ENCODE measurements at places on chromosomes 3 and 15. TPM values are rescaled to one million over a fixed set of nuclear protein-coding genes. Genes with fewer than 3 reads are reported as not detected.

GXYLT2 gene
- 4.2 TPM for total RNA-seq

UTS2B gene
- 0.33 TPM for total RNA-seq

CADPS gene
- total RNA-seq: not detected

MKRN3 gene
- not detected for total RNA-seq

UROC1 gene
- not detected for total RNA-seq

TRAIP gene
- total RNA-seq: 6.6 TPM

LMAN1L gene
- total RNA-seq: not detected

DNA sequence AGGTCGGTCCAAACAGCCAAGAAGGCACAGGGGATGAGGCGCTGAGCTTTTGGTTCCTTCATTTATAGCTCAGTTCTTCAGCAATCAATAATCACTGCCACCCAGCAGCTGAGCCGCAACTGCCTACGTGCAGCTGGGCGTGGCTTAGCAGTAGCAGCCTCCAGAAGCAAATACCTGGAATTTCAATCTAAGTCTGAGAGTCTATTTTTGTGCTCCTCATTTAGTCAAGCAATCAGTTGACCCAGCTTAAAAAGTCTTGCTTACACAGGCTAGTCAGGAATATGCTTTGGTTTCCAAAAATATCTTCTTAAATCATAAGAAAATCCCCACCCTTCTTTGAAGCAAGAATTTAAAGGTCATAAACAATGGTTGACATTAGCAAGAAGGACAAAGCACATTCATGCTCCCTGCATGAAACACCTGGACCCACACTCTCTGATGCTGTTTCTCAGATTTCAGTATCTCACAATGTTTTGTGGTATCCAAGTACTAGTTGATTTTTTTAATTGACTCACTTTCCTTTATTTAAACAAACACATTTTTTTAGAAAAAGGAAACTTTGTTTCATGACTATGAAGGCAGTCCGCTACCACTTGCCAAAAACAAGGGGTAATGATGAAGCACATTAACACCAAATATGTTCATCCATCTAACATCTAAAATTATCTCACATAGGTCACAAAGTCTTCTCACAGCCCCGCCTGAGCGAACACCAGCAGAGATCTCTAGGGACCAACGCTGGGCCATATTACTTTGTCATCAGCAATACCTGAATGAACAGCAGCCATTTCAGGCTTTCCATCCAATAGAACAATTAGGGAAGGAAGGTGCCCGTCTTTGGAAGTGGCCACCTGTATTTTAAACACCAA is 106.1 kb downstream of the OXNAD1 start:
- H3K27ac ChIP-seq: no peak overlapping the region
- H3K4me3 ChIP-seq: no peak overlapping the region
- H3K27me3 ChIP-seq: no peaks in the 10 kb centered on the region
- peaks cover 21% of the 10 kb centered on the region for H3K4me1 ChIP-seq
- H3K36me3 ChIP-seq: peaks cover 40% of the 10 kb centered on the region
- no peak for DNase-seq

- H3K4me3 ChIP-seq: no peak overlapping the region
- DNase-seq: peak; percentile 41
- peaks cover 86% of the 10 kb centered on the region for H3K4me1 ChIP-seq
- peaks cover 2% of the 10 kb centered on the region for H3K27me3 ChIP-seq
- peak overlapping the region; percentile 65 for H3K27ac ChIP-seq
These were observed 68.0 kb downstream of the FBN1 start for GRCh38 chr15:48577469-48577868.

GRCh38 chr3:34073111-34073510 is 274.7 kb downstream of the PDCD6IP start:
- no peak overlapping the region for H3K4me3 ChIP-seq
- DNase-seq: no peak
- no peaks in the 10 kb centered on the region for H3K36me3 ChIP-seq
- H3K27me3 ChIP-seq: peaks cover 2% of the 10 kb centered on the region
- H3K27ac ChIP-seq: no peak overlapping the region

DNA sequence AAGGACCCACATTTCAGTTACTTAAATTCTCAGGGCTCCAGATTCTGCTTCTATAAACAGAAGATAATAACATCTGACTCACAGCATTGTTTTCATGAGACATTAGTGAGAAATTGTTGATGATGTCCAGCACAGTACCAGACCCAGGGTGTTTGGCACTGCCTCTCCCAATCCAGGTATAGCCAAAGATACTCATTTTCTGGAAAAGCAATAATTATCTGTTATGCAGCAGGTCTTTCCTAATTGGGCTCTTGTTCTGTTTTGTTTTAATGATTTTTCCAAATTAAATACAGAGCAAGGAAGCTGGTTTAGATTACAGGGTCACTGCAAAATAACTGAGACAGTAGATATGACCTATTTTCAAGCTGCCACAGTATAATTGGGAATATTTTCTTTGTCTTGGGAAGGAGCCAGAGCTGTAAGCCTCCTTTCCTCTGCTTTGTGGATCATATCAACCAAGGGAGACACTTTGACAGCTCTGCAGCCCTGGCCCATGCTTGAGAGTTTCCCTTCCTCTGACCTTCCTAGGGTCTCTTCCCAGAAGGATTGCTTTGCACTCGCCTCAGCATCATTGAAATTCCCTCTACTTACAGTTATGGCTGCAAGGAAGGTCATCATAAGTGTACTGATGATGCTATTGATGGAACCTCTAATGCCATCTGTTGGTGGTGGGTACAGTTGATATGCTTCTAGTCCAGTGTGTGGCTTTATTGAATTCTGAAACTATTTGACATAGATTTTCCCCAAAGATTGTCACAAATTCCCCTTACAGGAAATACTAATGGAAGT is 522.4 kb upstream of the ADAMTS9 start:
- no peaks in the 10 kb centered on the region for H3K27me3 ChIP-seq
- DNase-seq: no peak
- no peak overlapping the region for H3K27ac ChIP-seq
- no peaks in the 10 kb centered on the region for H3K4me1 ChIP-seq
- H3K36me3 ChIP-seq: no peaks in the 10 kb centered on the region

DNA sequence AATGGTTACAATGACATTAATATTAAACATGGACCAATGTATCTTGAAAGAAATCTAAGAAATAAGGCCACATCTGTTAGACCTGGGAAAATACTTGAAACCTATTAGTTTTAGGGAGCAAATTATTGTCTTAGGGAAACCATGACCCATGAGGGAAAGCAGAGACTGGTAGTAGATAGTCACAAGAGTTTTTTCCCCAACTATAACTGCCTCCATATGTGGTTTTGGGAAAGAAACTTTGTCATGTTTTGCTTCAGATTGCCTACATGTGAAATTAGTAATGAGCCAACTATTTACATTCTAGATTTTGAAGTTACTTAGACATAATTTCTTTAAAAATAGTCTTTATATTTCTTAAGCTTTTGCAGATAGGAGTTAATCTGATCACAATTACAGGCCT is 474.9 kb downstream of the ROBO2 start:
- H3K4me1 ChIP-seq: peaks cover 5% of the 10 kb centered on the region
- no peak overlapping the region for H3K4me3 ChIP-seq
- DNase-seq: no peak
- 0 out of 2 replicates have a peak, but pooled peaks cover 2% of the 10 kb centered on the region for H3K36me3 ChIP-seq

GRCh38 chr3:156673732-156674045 is 701 bp upstream of the TIPARP start:
- H3K36me3 ChIP-seq: peaks cover 34% of the 10 kb centered on the region
- H3K27ac ChIP-seq: peak overlapping the region; percentile 94
- no peak for DNase-seq
- H3K4me1 ChIP-seq: peaks cover 44% of the 10 kb centered on the region

DNA sequence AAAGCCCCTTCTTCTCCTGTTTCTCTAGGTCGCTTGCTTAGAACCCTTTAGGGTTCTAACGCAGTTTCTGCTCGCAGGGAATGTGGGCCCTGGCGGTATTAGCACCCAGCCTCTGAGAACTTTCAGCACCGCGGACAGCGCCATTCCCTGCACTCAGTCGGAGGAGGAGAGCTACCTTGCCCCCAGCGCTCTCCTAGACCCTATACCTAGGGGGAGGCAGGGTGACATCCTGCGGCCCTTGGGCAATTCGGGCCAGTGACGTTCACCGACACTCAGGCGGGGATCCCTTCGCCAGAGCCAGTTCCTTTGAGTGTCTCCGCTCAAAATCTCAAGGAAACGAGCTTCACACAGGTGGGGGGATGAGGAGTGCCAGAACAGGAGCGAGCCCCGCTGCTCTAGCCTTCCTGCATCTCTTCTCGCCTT is 1.3 kb downstream of the SLC7A14 start:
- peaks cover 11% of the 10 kb centered on the region for H3K4me1 ChIP-seq
- H3K27ac ChIP-seq: no peak overlapping the region

DNA sequence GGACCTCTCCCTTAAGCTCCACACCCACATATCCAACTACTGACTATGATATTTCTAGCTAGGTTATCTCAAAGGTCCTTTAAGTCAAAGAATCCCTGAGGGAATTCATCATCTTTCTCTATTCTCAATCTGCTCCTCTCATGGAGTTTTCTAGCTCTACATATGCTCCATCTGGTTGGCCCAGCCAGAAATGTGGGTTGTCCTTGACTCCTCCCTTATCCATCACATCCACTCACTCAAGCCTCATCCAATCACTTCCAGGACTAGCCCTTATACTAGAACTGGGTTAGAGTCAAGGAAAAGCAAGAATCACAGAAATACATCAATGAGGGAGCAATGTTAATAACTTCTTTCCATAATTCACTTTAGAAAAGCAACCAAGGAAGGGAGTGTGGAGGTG is 45.4 kb downstream of the ZNF106 start:
- peaks cover 51% of the 10 kb centered on the region for H3K36me3 ChIP-seq
- no peaks in the 10 kb centered on the region for H3K27me3 ChIP-seq
- no peak overlapping the region for H3K27ac ChIP-seq

DNA sequence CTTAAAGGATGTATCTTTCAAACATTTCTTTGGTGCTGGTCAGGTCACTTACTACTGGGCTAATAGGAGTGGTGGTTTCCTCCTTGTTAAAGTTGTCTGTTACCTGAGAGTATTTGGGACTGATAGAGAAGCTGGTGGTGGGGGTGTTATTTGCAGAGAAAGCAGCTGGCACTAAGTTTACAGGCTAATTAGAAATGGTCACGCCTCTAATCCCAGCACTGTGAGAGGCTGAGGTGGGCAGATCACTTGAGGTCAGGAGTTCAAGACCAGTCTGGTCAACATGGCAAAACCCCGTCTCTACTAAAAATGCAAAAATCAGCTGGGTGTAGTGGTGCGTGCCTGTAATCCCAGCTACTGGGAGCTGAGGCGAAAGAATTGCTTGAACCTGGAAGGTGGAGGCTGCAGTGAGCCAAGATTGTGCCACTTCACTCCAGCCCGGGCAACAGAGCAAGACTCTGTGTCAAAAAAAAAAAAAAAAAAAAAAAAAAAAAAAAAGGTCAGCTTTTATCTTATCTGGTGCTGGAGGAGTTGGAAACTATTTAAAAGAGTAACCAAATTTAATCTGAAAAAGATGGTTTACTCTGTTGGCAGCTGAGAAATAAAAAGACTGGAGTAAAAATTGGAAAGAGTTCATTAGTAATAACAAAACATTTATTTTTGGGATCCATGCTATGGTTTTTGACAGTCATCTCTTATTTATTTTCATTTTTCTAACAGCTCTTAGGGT is 332.6 kb downstream of the PTPRG start:
- H3K27ac ChIP-seq: no peak overlapping the region
- peaks cover 2% of the 10 kb centered on the region for H3K27me3 ChIP-seq
- DNase-seq: no peak
- no peak overlapping the region for H3K4me3 ChIP-seq

GRCh38 chr3:165521131-165521871 is 315.9 kb downstream of the BCHE start:
- no peaks in the 10 kb centered on the region for H3K36me3 ChIP-seq
- H3K27ac ChIP-seq: no peak overlapping the region
- H3K27me3 ChIP-seq: no peaks in the 10 kb centered on the region

Measured in HFFc6 (cell line).